Pulmonary artery endothelial cell (primary cell): ENCODE measurements at places on chromosomes 12 and 14.

DNA sequence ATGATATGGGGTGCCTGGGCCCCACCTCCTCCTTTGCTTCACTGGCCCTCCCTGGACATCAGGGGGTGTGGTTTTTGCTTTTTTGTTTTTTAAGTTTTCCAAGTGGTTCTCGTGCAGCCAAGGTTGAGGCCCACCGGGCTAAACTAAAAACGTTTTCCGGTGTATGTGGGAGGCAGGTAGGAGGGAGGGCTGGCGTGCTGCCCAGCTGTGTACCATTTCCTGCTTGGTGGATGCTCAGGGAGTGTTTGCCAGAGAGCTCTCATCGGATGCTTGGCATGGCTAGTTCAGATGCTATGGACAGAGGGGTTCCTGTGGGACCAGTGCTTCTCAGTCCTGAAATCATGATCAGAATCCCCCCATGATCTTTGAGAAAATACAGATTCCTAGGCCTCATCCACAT lies 246.4 kb downstream of the CACNA1C start:
- no peak for DNase-seq

- no peak for DNase-seq
Observed at GRCh38 chr12:27623645-27624044, 72.6 kb upstream of the REP15 start.

GRCh38 chr12:43111608-43112007 lies 440.4 kb downstream of the ADAMTS20 start:
- no peak for DNase-seq

DNA sequence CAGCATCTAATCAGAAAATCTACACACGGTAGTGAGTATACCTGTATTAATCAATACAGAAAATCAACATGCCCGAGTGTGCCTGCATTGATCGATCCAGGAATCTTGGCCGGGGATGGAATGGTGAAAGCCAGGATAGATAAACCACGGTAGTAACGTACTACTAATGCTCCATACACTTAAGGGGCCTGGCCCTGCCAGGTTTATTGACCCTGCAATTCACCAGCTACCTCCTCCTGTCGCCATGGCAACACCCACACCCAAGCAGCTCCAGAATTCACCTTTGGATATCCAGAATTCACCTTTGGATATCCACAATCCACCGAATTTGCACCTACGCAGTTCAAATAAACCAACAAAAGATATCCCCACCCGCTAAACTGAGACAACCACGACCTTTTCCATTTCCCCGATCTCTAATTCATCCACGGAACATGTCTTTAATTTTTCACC lies 14.8 kb upstream of the CALM1 start:
- no peak for DNase-seq

DNA sequence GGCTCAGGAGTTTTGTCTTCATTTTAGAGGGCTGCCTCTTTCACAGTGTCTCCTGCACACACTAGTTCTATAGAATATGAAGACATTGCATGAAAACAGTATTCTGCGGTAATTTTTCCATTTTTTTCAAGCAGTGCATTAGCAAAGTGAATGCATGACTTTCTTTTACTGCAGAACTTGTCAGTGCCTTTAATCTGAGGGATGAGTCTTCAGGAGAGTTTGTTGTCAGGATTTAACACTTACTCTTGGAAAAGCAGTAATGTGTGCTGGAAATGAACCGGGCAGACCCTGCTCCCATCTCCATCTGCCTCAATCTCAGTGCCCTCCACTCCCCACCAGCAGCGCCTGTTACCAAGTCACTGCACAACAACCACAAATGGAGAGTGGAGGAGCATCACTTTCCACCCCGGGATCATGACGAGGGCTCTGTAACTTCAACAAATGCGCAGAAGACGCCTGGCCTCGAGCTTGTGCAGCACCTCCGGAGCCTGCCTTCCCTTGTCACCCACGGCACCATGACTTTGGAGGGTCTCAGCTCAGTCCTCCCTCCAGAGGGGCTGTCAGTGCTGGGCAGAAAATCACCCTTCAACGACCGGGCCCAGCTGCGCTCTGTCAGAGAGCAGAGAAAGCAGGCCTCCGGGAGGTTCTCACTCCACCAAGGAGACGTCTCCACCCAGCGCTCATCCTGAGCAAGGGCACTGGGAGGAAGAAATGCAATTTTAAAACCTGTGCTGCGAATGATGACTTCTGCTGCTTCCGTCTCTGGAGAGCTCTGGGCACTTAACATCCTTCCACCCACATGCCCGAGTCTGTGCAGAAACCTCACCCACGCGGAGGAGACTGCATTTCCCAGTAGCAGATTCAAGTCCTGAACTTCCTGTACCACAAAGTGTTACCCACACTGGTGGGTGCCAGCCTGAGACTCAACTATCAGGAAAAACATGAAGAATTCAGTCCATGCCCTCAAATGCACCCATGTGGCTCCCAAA lies 255.7 kb downstream of the ADGRD1 start:
- no peak for DNase-seq

DNA sequence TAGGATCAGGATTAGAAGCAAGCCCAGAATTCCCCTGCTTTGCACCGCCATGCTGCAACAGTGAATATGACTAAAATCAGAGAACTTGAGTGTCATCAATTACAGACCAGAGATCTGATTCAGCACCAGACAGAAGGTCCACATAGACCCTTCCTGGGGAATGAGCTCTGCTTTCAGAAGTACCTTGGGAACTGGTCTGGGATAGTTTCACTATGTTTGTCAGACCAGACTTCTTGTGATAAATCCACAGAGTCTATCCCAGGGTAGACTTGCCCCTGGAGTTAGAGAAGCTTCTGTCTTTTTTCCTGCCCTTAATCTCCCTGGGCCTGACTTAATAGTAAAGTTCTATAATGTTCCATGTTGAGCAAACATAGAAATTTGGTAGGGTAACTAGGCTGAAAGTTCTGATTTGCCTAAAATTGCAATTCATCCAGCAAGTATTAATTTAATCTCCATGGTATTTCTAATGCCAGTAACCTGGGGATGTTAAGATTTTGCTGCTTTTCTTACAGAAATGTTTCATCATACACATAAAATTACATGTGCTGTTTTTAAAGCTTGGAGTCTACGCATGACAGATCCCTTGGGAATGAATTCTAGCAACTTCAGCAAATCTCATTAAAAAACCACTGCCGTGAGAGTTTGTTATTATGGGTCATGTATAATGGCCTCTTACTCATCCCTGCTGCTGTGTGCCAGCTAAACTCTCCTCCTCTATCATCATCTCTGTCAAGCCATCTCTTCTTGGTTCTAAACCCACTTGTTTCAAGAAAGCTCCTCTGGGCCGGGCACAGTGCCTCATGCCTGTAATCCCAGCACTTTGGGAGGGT lies 61.3 kb upstream of the METAP2 start:
- DNase-seq, result no peak
